ENCODE measurements at places on chromosomes 2 and 18.

- peak; percentile 74 for DNase-seq
Observed at GRCh38 chr2:29114946-29115609, at the start of gene CLIP4. CLIP4 (plus strand) TSS chr2:29115415; CDS start chr2:29121389, 5,974 bp downstream.

- DNase-seq: no peak
Observed at GRCh38 chr2:138601458-138602165, 100.0 kb downstream of the SPOPL start.

DNA sequence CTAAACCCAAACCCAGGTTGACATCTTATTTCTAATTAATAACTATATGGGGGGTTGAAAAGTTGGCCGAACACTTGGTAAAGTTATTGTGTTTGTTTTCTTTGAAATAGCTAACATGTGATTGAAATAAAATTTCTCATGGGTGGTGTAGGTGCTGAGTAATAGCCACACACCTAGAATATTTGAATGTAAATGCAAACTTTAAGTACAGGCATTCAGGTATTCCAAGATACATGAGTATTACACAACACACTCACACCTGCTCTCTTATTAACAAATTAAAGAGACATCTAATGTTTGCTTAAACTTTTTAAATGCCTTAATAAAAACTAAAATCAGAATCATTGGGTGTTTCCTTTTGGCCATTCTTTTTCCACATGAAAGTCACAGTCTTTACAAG, 165.5 kb downstream of the EHBP1 start:
- no peak for DNase-seq

DNA sequence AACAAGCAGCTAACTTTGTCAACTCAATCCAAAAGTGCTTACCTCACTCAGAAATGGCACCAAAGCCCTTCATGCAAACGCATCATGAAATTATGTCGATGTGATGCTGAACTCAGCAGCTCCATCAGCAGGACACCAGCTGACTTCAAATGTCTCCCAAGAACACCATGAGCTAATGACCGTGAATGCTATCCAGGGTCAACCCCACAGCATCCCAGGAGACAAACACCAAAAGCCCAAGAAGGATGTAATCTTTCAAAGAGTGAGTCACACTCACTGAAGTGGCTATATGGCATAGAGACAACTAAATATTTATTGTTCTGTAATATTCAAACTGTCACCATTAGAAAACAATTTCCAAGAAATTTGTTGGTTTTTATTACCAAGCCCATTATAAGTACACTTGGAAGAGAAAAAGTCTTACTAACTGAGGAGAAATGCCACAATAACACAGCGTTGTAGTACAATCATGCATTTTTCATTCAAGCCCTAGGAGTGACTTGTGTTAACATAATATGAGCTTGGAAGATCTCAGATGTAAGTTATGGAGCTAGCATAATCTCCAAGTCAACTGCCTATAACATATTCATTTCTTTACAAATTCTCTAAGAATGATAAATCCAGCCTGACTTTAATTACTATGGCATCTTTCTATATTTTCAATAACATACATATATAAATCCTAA, 165.0 kb upstream of the CCDC68 start:
- no peak for DNase-seq

GRCh38 chr2:29765721-29766120, 155.7 kb downstream of the ALK start:
- no peak for DNase-seq

DNA sequence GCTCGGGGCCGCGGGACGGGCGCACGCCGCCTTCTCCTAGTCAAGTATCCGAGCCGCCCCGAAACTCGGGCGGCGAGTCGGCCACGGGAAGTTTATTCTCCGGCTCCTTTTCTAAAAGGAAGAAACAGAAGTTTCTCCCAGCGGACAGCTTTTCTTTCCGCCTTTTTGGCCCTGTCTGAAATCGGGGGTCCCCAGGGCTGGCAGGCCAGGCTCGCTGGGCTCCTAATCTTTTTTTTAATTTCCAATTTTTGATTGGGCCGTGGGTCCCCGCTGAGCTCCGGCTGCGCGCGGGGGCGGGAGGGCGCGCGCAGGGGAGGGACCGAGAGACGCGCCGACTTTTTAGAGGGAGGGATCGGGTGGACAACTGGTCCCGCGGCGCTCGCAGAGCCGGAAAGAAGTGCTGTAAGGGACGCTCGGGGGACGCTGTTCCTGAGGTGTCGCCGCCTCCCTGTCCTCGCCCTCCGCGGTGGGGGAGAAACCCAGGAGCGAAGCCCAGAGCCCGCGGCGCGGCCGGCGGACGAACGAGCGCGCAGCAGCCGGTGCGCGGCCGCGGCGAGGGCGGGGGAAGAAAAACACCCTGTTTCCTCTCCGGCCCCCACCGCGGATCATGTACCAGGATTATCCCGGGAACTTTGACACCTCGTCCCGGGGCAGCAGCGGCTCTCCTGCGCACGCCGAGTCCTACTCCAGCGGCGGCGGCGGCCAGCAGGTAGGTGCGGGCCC, 617 bp downstream of the FOSL2 start:
- DNase-seq: peak; percentile 69

DNA sequence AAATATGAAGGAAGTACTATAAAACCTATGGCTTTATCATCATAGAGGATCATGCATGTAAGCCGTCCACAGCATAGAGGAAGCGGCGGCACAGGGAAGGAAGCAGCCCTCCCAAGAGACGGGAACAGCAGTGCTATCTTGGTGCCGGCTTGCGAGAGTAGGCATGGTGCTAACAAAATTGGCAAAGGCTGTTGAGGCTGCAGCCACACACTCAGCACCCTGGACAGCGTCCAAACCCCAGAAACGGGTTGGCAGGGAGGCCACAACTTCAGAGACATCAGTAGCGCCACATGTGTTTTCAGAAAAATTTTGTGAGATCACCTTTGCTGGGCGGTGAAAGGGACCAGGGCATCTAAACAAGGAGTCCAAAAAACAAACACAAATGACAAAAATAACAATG, 37.7 kb downstream of the NETO1 start:
- peak; percentile 3 for DNase-seq

DNA sequence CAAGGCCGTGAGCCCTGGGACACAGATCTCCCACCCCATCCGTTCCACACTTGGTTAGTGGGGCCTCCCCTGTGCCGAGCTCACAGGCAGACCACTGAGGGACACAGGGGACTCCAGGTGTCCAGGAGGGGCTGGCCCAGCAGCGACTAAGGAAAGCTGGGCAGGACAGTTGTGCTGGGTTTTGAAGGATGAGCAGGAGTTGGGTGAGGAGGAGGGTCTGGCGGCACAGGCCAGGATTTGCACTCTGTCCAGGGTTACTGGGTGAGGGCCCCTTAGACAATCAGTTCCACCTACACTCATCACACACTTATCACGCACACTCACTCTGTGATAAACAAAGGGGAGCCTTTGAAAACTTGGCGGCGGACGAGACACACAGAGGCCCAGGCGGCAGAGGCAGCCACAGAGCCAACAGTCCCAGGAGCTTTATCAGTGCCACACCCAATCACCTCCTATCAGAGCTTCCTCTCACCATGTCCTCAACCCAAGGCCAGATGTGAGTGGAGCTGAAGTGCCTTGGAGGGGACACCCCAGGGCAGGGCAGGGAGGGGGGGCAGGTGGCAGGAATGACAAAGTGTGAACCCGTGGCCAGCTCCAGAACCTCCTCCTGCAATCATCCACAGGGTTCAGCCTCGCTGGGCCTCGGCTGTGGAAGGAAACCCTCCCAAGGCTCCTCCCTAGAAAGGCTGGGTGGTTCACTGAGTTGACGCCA, 26.6 kb downstream of the BIN1 start:
- DNase-seq: peak; percentile 73

GRCh38 chr2:64094663-64095382, 49.4 kb downstream of the PELI1 start:
- no peak for DNase-seq

- DNase-seq: peak; percentile 36
Observed at GRCh38 chr2:233912691-233913423, 4.3 kb upstream of the TRPM8 start.

GRCh38 chr18:13486686-13487085, 239.7 kb downstream of the FAM210A start:
- no peak for DNase-seq

- DNase-seq: no peak
Observed at GRCh38 chr18:677951-678381, 20.5 kb downstream of the TYMS start.

DNA sequence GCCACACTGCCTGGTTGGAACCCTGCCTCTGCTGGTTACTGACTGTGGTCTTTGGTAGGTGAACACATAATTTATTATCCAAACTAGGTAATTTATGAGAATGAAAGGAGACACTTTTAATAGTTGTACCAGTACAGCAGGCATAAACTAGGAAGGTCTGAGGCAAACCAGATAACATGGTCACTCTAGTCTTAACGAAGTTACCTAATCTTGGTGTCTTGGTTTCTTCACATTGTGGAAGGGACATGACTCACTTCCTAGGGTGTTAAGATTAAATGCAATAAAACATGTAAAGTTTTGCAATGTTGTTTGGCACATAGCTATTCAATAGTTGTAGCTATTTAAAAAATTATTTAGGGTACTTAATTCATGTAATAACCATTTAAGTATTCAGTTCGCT, 23.3 kb downstream of the SPTBN1 start:
- no peak for DNase-seq

GRCh38 chr18:74996055-74996454, 212.9 kb downstream of the PTGR3 start:
- no peak for DNase-seq
